HepG2 (cell line): ENCODE measurements at places on chromosomes 3 and 15. TPM values are rescaled to one million over a fixed set of nuclear protein-coding genes. Genes with fewer than 3 reads are reported as not detected.

- no peaks in the 10 kb centered on the region for H3K27me3 ChIP-seq
- no peak for DNase-seq
- H3K4me1 ChIP-seq: no peaks in the 10 kb centered on the region
- H3K36me3 ChIP-seq: no peaks in the 10 kb centered on the region
Measured at GRCh38 chr3:151707216-151707615, 26.5 kb upstream of the AADACL2 start.

GRCh38 chr3:153399636-153400035, 237.6 kb downstream of the RAP2B start:
- no peak overlapping the region for H3K4me3 ChIP-seq
- no peaks in the 10 kb centered on the region for H3K4me1 ChIP-seq
- no peaks in the 10 kb centered on the region for H3K36me3 ChIP-seq
- H3K27me3 ChIP-seq: no peaks in the 10 kb centered on the region

DNA sequence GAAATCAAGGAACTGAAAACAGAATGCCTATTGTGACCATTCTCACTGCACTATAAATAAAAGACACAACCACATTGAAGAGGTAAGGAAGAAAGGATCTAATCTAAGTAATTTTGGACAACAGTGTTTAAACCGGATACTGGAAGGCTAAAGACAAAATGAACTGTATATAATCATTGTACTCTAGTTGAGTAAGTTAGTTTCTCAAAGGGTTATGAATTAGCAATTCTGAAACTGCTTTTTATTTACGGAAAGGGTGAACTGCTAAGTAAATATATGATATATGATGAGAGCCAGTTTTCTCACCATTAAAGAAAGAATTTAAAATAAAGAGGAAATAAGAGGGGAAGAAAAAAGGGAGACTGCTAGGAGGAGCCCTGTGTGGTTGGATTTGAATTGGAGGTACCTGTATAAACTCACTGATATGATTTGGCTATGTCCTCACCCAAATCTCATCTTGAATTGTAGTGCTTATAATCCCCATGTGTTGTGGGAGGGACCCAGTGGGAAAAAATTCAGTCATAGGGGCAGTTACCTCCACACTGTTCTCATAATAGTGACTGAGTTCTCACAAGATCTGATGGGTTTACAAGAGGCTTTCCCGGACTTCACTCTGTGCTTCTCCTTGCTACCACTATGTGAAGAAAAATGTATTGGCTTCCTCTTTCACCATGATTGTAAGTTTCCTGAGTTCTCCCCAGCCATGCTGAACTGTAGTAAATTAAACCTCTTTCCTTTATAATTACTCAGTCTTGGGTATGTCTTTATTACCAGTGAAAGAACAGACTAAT, 607.7 kb downstream of the PYDC2 start:
- H3K36me3 ChIP-seq: no peaks in the 10 kb centered on the region
- no peak overlapping the region for H3K4me3 ChIP-seq
- no peaks in the 10 kb centered on the region for H3K4me1 ChIP-seq
- H3K27ac ChIP-seq: no peak overlapping the region

FAM81A gene
- total RNA-seq: 0.09 and 0.18 TPM in 2 replicates

DNA sequence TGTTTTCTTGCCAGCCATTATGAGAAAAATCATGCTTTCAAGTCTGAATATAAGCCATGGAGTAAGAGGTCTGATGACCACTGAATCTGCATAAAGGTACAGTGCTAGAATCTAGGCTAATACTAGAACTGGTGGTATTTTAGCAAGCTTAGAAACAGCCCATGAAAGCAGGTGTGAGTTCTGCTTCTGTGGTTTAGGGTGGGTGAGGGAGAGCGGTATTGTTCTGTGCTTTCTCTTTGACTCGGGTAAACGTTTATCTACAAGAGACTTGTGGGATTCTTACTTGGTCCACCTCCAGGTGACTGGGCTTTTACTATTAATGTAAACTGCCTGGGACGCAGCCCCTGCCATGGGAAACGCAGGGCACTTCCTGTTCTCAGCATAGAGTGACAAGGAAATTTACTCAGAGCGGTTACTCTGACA, 55.2 kb downstream of the PGPEP1L start:
- peaks cover 66% of the 10 kb centered on the region for H3K36me3 ChIP-seq
- no peak overlapping the region for H3K27ac ChIP-seq
- no peak for DNase-seq
- H3K4me1 ChIP-seq: peaks cover 19% of the 10 kb centered on the region
- no peaks in the 10 kb centered on the region for H3K27me3 ChIP-seq
